NCI-H526 treated with DMSO at 0.1 percent for 48 hours (cell line): ENCODE measurements at places on chromosomes 11 and 22.
A peak's percentile ranks its signal among the peaks of the same experiment; 100 is the strongest.

DNA sequence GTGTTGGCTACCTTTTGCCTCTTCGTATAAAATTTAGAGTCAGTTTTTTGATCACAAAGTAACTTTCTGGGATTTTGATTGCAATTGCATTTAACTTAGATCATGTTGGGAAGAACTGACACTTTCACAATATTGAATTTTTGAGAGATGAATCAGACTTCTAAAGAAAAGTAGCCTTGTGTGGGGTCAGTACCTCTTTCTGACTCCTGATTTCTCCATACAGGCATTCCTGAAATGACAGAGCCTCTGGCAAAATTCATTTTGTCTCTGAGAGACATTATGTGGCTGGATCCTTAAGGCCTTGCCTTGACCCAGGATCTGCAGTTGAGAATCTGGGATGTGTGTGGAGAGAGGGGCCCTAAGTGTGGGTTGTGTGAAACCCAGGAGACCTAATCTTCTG lies 37.8 kb downstream of the PPFIBP2 start:
- no peak for DNase-seq

DNA sequence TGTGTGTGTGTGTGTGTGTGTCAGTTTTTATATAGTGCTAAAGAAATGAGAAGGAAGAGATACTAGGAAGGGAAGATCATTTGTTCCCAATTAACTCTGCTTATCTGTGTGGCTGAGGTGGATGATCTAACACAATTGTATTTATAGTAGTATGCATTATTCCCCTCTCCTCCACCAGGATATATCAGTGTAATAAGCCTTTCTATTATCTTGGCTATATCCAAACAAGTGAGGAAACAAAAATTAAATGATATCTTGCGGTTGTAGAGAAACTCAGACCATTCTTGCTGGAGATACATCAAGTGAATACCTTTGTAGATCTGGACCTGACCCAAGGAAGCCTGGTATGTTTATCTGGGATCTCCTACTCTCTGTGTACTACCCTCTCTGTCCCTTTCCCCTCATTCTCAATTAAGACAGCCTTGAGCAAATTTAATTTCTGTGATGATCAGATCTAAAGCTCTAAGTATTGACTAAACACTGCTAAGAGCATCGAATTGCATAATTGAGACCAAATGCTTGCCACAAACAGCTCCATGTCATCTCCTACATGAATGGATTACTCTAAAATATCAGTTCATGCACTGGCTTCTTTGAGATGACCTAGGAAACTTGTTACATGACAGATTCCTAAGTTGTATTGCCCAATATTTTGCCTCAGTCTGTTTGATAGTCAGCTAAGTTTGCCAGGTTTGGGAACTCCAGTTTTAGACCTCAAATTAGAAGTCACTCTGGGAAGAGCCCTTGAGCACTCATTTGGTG lies 185.3 kb upstream of the CTSC start:
- no peak for DNase-seq

GRCh38 chr11:104620991-104621390 lies 277.3 kb downstream of the CASP12 start:
- DNase-seq, result no peak

DNA sequence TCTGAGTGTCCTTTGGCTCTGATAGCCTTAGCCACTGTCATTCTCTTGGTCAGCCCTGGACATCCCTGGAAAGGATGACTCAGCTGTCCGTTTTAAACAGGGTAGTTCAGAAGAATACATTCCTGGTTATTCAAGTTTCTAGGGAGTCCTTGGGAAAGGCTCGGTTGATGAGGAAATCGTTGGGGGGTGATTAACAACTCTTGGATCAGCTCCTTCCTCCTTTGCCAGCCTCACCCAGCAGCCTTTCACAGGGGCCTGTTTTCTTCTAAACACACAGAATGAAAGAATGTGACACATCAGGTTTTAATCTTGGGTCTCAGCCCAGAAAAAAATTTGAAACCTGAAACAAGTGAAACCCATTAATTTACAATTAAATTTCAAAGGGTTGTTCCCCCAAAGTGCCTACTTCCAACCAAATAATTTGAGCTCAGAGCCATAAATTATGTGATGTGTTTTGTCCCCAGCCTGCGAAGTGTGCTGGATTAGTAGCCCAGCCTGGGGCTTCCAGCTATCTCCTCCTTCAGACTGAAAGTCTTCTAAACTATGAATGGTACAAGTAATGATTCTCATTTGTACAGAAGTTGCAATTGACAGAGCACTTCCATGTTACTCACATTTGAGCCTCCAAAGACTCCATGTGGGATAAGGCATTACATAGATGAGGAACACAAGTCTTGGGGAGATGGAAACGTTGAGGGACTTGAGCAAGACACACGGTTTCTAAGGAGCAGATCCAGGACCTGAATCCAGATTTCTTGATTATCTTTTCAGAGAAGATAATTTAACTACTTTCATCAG lies 19.3 kb upstream of the MRGPRX2 start:
- DNase-seq, result no peak

GRCh38 chr11:131683131-131683530 lies 312.7 kb downstream of the NTM start:
- no peak for DNase-seq

GRCh38 chr11:10455637-10456487 lies 798 bp downstream of the AMPD3 start:
- DNase-seq, result peak; percentile 94

DNA sequence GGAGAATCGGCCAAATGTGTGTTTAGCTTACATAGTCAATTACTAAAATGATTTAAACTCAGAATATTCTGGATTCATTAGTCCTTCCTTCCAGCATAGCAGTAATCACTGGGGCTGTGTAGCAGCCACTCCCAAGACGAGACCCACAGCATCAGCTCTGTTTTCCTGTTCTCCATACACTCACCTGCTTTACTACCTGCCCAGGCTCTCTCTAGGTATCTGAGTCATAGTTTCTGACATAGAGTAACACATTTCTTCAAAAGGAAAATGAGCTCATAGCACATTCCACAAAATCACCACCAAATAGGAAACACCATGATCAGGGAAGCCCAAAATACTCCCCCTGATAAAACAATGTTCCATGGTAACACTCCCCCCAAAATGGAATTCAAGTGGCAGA lies 22.9 kb downstream of the MORC2 start:
- no peak for DNase-seq

- no peak for DNase-seq
These were observed 93.2 kb upstream of the FAT3 start for GRCh38 chr11:92131289-92131865.
